ENCODE measurements at places on chromosomes 16 and 17.

DNA sequence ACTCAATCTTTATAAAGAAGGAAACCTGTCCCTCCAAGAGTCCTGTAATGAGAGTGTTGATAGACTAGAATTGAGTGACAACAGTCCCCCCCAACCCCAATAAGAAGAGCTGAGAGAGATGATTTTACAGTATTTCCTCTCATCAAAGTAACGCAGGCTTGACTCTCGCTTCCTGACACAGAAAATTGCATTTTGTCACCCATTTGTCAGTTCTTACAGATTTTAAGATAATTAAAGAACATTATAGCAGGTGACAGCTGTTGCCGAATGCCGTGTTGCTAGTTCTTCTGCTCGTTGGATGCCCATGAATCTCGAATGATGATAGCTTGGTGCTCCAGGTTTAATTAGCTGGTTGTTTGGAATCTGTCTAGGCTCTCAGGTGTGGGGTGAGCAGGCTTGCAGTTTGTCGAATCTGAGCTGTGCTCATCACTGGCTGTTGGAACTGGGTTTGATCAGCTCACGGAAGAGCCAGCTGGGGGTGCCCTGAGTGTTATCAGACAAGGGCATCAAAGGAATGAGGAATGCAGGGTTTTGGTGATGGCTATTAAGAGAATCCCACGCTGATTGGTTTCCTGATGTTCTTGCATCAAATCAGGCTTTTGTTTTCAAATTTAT lies 84.8 kb upstream of the CPHXL start:
- DNase-seq = no peak

- DNase-seq = peak; percentile 38
These were observed 108.0 kb downstream of the MRTFB start for GRCh38 chr16:14179116-14179515.

DNA sequence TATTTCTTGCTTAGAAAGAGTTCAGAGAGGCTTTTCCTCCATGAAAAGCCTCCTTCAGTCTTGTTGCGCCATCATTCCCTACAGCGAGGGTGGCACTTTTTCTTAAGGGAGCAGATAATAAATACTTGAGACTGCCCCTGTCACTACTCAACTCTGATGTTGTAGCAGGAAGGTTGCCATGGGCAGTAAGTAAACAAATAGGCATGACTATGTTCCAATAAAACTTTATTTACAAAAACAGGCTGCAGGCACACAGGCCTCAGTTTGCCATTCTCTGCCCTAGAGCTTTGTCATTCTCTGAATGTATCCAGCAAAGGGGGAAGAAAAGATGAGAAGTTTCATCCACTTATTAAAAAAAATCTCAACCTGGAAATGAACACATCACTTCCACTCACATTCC lies 60.4 kb downstream of the MYOCD start:
- no peak for DNase-seq

DNA sequence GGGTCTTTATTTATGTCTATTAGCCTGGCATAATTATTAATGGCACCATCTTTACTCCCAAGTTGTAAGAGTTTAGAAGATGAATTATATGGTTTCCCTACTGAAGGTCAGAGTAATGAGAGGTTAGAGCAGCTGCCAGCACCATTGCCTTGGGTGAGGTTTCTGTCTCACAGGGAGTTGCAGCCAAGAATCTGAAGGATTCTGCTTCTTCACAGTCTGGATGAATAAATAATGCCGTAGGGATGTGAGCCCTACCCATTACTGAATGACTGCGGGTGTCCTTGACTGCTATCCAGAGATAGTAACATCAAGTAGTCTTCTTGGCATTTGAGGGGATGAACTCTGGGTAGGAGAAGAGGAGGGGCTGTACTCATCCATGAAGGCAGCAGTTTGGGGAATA lies 52.8 kb upstream of the SMIM36 start:
- DNase-seq = no peak

- DNase-seq = peak; percentile 36
These were observed 4.3 kb upstream of the SGF29 start for GRCh38 chr16:28549301-28549899.

DNA sequence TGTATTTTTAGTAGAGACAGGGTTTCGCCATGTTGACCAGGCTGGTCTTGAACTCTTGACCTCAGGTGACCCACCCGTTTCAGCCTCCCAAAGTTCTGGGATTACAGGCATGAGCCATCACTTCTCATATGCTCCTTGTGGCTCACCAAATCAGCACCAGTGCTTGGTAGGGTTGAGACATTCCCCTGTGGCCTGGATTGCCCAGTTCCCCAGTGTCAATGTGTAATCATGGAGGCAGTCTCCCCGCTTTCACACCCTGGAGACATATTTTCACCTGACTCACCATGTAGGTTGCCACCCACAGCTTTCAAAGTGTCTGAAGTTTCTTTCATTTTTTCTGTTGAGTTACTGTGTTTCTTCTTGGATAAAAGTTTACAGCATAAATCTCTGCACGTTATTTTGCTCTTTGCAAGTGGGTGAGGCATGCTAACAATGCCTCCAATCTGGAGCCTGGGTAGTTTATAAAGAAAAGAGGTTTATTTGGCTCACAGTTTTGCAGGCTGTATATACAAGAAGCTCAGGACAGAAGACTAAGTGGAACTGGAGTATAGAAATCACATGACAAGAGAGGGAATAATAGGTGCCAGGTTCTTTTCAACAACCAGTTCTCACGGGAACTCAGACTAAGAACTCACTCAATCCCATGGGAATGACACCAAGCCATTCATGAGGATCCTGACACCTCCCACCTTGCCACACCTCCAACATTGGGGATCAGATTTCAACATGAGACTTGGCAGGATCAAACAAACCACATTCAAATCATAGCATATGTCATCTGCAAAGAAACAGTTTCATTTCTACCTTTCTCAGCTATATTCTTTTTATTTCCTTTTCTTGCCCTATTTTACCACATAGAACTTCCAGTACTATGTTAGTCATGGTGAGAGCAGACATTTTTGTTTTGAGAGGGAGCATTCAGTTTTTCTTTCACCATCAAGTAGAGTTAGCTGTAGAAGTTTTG lies 113.2 kb downstream of the PHKB start:
- DNase-seq = peak; percentile 79

DNA sequence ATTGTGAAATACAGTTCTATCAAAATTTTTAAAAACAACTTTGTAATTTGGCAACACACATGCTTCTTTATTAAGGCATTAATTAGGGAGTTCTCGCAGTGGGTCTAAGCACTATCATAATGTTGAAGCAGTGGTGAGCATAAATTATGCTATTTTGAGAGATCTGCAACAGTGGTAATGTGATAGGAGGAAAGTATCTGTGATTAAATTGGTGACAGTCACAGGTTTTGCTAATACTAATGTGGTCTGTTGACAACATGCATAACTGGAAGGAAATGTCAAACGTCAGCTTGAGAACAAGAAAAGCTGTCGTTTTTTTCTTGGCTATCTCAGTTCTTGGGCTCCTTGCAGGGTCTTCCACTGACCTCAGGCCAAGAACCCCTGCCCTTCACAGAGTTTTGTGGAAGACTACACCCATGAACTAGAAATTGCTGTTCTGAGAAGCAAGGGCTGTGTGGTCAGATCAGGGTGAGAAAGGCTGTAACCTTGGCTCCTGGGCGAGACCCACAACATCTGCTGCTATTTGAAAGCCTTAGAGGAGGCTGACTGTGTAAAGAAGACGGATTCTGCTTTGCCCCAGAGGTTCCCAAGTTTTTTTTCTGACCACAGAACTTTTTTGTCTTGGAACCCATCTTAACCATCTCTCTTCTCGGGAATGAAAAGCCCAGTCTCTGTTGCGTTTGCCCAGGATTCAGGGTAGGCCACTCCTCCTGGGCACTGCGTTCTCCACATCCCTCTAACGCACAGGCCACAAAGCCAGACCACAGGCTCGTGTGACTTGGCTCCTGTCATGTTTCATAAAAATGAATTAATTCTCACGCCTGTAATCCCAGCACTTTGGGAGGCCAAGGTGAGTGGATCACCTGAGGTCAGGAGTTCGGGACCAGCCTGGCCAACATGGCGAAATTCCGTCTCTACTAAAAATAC lies 13.9 kb downstream of the ATP2A1 start:
- no peak for DNase-seq

DNA sequence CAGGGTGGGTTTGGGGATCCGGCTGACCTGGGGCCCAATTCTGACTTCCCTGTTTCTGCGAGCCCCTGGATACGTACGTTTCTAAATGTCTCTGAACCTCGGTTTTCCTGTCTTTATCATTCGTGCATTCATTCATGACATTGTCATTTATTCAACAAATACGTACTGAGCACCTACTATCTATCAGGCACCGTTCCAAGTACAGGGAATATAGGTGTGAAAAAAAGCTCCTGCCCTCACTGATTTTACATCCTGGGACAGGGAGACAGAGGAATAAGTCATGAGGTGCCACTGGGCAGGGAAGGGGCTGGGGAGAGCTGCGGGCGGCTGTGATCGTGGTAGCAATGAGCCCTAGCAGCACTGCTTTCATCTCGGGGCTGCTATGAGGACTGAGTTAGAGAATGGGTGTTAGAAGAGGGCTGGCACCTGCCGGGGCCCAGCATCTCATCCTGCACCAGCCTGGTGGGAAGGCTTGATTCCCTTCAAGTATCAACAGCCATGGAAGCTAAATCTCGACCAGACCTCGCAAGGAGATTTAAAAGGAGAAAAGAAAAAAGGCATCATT lies 88.3 kb upstream of the DNAH17 start:
- no peak for DNase-seq

DNA sequence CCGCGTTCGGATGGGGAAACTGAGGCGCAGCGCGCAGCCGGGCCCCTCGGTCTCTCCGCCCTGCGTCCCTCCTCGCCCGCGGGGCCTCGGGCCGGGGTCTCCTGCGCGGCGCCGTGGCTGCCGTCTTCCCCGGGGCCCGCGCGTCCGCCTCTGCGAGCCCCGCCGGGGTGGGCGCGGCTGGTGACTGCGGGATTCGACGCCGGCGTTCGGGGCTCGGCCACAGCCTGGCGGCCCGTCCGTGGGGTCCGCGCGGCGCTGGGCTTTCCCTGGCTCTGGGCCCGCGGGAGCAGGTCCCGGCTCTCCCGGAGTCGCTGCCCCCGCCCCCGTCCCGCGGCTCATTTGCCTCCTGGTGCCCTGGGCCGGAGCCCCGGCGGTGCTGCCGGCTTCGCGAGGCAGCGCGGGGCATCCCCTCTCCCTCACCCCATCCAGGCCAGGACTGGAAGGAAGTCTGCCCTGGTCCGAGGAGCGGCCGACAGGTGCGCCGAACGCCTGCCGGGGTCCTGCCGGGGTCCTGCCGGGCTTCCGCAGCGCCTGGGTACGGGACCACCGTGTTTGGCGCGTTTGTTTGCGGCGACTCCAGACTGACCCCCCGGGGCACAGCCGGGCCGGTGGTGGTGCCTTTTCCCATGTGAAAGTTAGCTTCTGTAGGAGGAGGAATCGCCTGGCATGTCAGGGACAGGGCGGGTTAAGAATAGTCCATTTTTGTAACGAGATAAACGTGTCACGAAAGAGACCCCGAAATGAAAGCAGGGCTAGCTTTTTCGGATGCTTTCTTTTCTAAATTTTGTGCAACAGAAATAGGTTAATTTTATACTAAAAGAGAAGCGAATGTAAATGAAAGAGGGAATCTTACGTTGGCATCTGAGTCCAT lies 671 bp downstream of the CHMP6 start:
- DNase-seq = no peak

DNA sequence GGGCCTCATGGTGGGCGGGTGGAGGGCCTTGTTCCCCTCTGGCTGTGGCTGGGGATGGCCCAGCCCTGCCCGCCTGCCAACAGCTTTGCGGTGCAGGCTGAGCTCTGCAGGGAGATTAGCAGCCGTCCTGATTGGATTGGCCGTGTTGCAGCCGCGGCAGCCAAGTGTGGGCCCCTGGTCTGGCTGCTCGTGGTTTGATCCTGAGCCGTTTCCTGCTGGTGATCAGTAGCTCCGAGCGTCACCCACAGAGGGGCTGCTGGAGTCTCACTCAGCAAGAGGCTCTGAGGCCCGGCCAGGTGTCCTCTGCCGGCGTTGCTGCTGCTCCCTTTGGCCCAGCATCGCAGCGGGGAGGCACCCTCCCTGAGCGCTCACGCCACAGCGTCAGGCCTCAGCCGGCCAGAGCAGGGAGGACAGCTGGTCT lies 32.5 kb downstream of the BAIAP2 start:
- no peak for DNase-seq

- DNase-seq = peak; percentile 54
These were observed 49.9 kb downstream of the NLRC5 start for GRCh38 chr16:57039148-57039812.

- no peak for DNase-seq
These were observed 88.7 kb downstream of the GRIN2A start for GRCh38 chr16:10093576-10093975.

DNA sequence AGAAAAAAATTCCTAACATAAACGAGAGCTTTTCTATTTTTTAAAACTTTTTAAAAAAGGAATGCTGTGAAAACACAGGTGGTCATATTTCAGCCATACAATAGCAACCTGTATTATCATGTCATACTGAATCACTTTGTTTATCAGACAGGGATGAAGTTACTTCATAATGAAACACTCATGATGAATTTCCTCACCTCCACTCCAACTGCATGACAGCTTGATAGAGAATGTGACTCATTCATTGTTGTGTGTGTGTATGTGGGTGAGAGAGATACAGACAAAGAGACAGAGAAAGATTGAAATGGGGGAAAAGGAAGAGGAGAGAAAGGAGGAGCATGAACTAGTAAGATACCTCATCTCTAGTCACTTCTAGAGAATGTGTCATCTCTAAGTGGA lies 109.0 kb downstream of the SYCE1L start:
- DNase-seq = peak; percentile 96

DNA sequence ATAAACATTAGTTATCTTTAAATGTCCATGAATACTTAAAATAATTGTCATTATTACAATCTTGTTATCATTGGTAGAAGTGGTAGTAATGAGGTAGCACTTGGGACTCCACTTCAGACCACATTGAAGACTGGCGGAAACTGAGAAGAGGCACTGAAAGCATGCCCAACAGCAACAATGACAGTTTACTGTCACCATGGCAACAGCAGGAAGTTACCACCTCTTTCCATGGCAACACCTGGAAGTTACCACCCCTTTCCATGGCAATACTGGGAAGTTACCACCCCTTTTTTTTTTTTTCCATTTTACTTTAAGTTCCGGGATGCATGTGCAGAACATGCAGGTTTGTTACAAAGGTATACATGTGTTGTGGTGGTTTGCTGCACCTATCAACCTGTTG lies 494.9 kb upstream of the RBFOX1 start:
- no peak for DNase-seq

DNA sequence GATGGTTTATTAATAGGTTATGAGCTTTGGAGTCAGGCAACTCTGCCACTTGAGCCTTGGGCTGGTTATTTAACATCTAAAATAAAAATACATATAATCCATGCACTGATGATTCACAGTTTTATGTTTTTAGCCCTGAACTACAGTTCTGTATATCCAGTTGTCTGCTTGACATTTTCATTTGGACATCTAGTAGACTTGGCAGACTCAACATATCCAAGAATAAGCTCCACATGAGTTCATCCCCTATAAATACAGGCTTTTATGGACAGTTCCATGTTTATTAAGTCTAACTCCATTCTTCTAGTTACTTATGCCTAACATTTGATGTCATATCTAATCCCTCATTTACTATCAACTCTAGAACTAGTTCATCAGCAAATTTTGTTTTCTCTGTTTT lies 174.2 kb downstream of the KIF2B start:
- DNase-seq = no peak

GRCh38 chr17:4405038-4405669 lies 28.6 kb upstream of the SPNS3 start:
- no peak for DNase-seq
